ENCODE measurements at places on chromosomes 5 and 9. TPM values are rescaled to one million over a fixed set of nuclear protein-coding genes. Genes with fewer than 3 reads are reported as not detected.

Gene MACROH2A1
- 85.8 TPM for polyA plus RNA-seq

Gene ADAMTS16
- not detected for polyA plus RNA-seq

DNA sequence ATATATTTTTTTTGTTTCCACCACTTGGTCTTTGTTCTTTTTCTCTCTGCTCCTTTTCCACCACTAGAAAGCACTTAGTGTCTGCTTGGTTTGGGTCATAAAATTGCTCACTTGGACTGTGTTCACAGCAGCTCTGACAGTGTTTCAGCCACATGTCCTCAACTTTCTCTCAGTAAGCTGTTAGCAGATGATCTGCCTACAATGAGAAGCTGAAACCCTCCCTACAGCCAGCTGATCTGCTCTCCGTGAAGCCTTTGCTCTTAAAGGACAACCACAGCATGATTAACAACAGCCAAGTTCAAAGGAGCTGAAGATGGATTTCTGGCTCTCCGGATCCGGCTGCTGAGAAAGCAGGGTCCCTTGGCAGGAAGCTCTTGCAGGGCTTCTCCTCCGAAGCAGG is 31.6 kb downstream of the PRLR start:
- peak; percentile 67 for DNase-seq

DNA sequence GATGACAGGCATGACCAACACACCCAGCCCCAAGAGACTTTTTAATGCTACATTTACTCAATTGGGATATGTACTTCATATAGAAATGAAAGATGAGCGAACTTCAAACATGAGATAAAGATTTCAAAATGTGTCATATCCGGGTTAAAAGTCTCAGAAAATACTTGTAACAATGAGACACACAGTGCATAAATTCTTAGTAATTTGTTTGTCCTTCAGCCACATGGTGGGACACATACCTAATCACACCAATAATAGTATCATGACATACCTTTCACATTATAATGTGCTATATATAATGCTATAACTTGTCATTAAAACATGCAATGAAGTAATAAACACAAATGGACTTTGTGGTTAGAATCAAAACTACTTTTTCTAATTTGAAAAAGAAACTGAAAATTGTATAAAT is 204.7 kb upstream of the RFX3 start:
- no peak for DNase-seq

- no peak for DNase-seq
These were observed 283.5 kb upstream of the DAP start for GRCh38 chr5:11044581-11044980.

- DNase-seq, result no peak
These were observed 21.4 kb downstream of the ZNF169 start for GRCh38 chr9:94280409-94280989.

- DNase-seq, result no peak
These were observed 480.3 kb upstream of the SEMA6A start for GRCh38 chr5:117054911-117055310.

GRCh38 chr5:56011835-56012234 is 17.1 kb upstream of the IL6ST start:
- no peak for DNase-seq

- DNase-seq, result no peak
These were observed 67.1 kb upstream of the ASS1 start for GRCh38 chr9:130377612-130378011.

DNA sequence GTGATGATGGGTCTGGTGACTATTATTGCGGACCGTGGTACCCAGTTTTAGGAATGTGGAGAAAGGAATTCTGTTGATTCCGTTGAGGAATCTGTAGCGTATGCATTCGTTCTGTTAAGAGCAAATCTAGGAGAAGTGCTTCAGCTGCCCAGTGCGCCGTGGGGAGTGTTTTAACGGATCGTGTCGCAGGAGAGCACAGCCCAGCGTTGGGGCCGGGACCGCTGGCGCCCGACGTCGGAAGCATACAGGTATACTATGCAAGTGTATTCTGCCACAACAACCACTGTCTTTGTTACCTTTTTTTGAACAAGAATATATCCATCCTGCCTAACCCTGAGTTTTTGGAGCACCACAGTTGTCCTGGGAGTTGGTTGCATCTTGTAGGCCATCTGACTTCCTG is 42.7 kb downstream of the TENT4A start:
- DNase-seq, result no peak

Data from stomach (tissue), 19 donors.